ENCODE measurements at places on chromosomes 11 and 22.

DNA sequence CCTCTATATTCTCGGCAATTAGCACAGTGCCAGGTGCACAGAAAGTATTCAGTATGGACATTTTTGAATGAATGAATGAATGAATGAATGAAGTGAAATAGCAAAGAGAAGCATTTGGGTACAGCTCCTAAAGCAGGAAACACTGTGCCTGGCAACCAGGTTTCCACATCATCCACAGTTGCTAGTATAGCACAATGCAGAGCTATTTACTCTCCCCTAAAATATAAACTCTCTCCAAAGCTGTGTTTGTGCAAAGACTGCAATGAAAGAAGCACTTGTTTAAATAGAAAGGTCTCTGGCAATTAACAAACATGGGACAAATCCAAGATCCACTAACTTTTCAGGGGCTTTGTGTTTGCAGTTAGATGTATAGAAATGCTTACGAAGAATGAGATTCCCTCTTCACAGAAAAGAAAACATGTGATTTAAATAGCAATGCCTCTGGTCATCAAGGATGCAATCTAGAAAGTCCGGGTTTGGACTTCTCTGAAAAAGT is 103.0 kb upstream of the OPCML start:
- no peak for DNase-seq

DNA sequence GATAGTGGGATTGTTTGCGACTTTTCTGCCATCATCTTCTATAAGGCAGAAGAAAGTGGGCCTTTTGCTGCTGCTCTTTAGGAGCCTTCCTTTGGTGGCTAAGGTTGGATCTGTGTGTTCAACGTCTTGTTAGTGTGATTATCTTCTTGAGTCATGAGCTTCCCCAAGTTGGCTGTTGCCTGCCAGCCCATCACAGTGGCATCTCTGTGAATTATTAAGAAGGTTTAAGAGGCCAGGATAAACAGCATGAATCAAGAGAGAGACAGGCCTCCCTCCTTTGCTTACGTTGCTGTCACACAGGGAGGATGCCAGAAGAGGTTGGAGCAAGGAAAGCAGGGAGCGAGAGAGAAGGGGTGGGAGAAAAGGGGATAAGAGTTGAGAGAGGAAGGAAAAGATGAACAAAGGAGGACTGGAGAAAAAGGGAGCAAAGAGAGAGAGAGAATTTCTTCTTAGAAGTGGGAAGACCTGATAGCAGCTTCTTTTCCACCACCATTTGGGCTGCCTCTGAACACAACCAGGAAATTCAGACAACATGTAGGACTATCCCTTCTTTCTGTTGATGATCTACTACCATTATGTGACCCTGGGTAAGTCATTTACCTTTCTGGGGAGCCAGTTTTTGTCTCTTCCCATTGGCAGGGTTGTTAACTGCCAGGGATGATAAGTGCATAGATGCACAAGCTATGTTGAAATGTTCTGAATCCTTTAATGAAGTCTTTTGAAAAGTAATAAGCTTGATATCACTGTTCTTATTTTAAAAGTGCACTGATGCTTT is 126.5 kb downstream of the NAV2 start:
- no peak for DNase-seq

DNA sequence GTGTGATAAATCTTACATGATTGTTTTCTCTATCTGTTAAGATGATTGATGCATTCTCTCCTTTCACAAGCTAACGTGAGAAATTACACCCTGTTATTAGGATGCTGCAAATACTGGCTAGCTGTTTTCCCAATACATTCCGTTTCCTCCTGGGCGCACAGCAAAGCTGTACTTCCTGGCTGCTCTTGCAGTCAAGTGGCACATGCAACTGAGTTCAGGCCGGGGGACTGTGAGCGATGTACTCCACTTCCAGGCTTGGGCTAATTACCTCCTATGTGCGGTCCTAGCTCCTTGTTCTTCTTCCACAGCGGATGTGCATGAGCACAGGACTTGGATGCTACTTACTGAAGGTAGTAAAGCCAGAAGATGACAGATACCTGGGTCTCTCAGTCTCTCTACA is 234.9 kb upstream of the SESN3 start:
- no peak for DNase-seq

DNA sequence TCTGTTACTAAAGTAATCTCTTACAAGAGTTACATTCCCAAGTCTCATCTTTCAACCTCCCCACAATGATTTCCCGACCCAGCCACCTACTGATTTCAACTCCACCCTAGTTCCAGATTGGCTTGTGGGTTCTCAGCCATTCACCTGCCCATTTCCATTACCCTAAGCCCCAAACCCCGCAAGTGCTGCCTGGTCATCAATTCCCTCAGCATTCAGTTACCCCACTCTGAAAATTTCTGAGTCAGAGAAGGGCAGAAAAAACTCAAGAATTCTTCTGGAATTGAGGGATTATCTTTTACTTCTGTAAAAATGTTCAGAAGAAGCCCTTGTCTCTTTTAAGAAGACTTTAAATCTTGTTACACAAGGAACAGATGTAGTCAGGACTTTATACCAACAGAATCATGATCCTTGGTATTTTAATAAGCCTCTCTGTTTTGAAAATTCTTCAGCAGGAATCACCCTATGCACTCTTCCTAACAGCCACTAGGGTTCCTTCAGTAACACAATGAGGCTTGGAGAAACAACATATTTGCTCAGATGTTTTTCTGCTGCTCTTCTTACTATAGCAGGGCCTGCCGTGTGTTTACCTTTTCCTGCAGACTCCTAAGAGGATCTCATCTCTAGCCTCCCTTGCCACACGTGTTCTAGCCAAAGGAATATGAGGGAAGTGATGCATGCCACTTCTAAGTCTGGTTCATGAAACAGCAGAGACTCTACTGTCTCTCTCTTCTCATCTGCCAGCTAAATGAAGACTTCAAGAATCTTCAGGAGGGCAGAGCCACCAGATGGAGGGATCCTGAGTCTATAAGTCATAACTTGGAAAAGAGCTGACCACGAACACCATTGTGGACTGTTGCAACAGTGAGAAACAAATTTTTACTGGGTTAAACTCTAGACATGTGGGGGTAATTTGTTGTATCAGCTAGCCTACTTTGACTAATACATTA is 29.3 kb upstream of the PAMR1 start:
- DNase-seq, result no peak

- DNase-seq, result no peak
Measured at GRCh38 chr11:103709371-103709770, 327.1 kb upstream of the DDI1 start.

DNA sequence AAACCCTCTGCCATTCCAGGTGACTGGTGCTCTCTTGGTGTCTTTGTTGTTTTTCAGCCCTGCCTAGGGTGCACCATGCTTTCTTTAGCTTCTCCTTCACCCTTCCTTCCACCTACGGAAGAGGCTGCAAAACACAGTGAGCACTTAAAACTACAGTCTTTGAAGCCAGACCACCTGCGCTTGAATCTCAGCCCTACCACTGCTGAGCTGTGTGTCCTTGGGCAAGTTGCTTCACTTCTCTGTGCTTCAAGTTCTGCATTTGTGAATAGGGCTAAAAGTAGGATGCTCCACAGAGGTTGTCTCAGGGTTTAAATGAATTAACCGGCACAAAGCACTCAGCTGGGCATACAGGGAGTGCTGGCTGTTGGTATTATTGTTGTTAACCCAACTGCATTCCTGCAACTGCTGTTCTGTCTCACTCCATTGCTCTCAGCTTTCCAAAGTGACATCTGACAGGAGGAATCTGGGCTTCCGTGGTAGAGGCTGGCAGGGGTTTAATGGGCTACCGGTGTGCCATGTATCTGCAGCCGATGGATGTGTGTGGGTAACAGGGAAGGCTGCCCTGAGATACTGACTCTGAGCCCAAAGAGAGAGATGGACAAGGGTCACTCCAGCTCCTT is 139.3 kb downstream of the FBXO7 start:
- no peak for DNase-seq

GRCh38 chr11:116984186-116984585 is 114.0 kb downstream of the SIK3 start:
- no peak for DNase-seq

GRCh38 chr11:120217941-120218694 is 7.3 kb downstream of the OAF start:
- DNase-seq, result no peak

GRCh38 chr11:104118105-104118744 is 45.7 kb downstream of the PDGFD start:
- no peak for DNase-seq

DNA sequence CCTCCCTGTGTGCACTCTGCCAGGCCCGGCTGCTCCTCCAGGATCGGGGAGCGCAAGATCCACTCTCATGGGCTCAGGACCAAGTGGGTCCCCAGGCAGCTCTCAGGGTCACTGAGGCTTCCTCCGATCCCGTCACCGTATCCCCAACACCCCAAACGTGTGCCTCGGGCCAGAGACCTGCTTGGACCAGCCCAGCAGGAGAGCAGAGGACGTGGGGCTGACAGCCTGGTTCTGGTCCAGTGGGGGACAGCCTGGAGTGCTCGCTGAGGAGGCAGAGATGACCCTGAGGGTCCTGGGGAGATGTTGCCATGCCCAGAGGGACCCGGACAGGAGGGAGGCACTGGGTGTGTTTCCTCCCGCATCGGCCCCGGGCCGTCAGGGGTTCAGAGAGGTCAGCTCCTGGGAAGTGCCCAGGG is 1402.6 kb downstream of the BRD1 start:
- no peak for DNase-seq

All from NCI-H1694 treated with DMSO at 0.1 percent for 48 hours (cell line).